Renal cortex interstitium (tissue), 15 donors: ENCODE measurements at places on chromosomes 7 and 10. TPM values are rescaled to one million over a fixed set of nuclear protein-coding genes. Genes with fewer than 3 reads are reported as not detected.
A peak's percentile ranks its signal among the peaks of the same experiment; 100 is the strongest.

The CRPPA gene
- polyA plus RNA-seq, result 4.5 TPM

The BUB3 gene
- polyA plus RNA-seq, result 131 TPM

The ZNF107 gene
- polyA plus RNA-seq, result 10.5 TPM

The ANKRD7 gene
- polyA plus RNA-seq, result 3.7 TPM

The RAMP3 gene
- polyA plus RNA-seq, result 9.5 TPM

The TRPV6 gene
- polyA plus RNA-seq, result 10.4 TPM

The SUV39H2 gene
- 21.4 TPM for polyA plus RNA-seq

The FANK1 gene
- polyA plus RNA-seq, result 11.0 TPM

The SPDYE2B gene
- polyA plus RNA-seq, result 0.84 TPM

The GPR15LG gene
- 0.53 TPM for polyA plus RNA-seq

The ANXA11 gene
- 112 TPM for polyA plus RNA-seq

The LRIT1 gene
- not detected for polyA plus RNA-seq

DNA sequence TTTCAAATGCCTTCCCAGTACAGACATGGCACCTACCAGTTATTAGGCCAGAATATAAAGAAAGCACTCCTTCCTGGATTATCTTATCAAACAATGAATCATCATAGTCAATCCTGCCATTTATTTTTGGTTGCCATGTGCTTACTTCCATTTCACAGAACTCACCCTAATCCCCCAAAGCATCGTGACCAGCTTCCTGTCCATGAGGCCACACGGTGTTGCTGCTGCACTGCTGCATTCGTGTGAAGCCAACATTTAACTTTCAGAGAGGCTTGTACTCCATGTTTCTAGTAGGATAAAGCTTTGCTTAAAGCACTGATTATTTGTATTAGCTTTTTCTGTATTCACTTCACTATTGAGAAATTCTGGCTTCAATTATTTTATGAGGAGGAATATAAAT is 14.4 kb downstream of the COL28A1 start:
- DNase-seq, result no peak

DNA sequence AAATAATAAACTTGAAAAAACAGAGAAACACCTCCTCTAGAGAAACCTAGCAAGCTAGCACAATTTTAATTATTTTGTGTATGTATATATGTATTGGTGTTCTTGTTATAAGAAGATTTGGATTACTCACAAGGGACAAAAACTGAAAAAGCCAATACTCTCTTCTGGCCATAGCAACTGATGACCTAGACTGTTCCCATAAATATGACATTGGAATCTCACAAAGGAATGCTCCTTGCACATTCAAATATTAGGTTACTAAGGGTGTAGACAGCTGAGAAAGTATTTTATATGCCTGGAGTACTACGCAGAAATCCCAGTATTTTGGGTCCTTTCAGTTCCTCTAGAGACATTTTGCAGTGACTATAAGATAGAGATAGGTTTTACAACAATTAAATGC is 279.4 kb downstream of the FZD1 start:
- no peak for DNase-seq

DNA sequence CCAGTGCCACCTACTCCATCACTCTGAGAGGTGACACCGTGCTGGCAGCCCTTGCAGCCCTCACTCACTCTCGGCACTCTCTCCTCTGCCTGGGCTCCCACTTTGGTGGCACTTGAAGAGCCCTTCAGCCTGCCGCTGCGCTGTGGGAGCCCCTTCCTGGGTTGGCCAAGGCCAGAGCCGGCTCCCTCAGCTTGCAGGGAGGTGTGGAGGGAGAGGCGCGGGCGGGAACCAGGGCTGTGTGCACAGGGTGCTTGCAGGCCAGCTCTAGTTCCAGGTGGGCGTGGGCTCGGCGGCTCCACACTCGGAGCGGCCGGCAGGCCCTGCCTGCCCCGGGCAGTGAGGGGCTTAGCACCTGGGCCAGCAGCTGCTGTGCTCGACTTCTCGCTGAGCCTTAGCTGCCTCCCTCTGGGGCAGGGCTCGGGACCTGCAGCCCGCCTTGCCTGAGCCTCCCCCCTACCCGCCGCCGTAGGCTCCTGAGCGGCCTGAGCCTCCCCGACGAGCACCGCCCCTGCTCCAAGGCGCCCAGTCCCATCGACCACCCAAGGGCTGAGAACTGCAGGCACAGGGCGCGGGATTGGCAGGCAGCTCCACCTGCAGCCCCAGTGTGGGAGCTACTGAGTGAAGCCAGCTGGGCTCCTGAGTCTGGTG is 48.7 kb upstream of the SLC35G1 start:
- DNase-seq, result no peak

DNA sequence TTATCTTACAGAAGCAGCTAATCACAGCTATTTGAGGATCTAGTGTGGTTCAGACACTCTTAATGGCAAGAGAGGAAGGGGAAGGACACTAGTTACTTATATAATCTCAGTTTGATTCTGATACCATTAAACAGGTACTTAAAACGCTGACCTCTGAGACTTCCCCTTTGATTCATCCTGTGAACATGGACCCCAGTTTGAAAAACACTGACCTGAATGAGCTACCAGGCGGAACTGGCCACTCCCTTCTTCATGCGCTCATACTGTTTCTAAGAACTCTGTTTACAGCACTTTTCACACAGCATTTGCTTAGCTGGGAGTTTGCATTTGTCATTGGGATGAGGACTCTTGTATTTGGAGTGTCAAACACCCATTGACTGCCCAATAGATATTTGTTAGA is 45.7 kb downstream of the BEND7 start:
- peak; percentile 6 for DNase-seq

DNA sequence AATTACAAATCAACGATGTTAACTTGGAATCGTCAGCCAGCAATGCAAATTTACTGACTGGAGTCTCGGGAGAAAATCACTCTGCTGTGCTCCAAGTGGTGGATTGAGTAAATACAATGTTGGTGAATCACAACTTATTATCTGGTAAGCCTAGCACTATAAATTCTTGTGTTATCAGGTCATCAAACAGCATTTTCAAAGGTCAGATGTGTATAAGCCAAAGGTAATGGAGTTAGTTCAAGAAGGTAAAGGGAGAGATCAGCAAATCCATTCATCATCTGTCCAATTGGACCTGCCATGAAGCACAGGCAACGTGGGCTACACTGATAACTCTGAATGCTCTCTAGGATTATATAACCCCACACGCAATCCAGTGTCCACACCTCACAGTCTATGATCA is 13.9 kb downstream of the CUBN start:
- no peak for DNase-seq

GRCh38 chr7:139981511-139981895 is 81.2 kb downstream of the PARP12 start:
- no peak for DNase-seq

GRCh38 chr10:80516506-80517075 is 21.1 kb upstream of the SH2D4B start:
- DNase-seq, result no peak

GRCh38 chr7:129739427-129739826 is 127.9 kb downstream of the NRF1 start:
- no peak for DNase-seq

GRCh38 chr7:127844707-127845331 is 186.4 kb downstream of the LRRC4 start:
- no peak for DNase-seq

GRCh38 chr7:155219947-155220769 is 77.5 kb upstream of the INSIG1 start:
- no peak for DNase-seq

DNA sequence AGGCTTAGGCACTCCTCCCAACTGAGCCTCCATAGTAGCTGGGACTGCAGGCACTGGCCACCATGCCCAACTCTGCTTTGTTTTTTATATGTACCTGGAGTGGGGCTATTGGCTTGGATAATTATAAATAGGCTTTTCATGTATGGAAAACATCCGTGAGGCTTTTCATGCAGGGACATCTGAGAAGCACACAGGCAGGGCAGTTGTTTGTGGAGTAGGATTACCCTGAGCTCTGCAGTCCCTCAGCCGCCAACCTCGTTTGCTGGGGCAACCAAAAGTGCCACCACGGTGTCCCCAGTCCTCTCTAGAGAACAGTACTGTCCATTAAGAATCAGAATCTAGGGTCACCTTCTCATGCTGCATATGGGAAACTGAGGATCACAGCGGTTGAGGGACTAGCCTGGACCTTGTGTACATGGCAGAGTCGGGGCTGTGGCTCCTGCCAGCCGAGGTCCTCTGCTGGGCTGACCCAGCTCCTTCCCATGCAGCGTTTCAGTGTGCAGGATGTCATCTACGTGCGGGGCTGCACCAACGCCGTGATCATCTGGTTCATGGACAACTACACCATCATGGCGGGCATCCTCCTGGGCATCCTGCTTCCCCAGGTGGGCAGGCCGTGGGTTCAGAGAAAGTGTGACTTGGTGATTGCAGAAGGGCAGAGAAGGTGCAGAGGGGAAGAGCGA is 54.5 kb downstream of the TSPAN15 start:
- no peak for DNase-seq

- DNase-seq, result no peak
These were observed 9.6 kb upstream of the C10orf105 start for GRCh38 chr10:71729161-71729636.

DNA sequence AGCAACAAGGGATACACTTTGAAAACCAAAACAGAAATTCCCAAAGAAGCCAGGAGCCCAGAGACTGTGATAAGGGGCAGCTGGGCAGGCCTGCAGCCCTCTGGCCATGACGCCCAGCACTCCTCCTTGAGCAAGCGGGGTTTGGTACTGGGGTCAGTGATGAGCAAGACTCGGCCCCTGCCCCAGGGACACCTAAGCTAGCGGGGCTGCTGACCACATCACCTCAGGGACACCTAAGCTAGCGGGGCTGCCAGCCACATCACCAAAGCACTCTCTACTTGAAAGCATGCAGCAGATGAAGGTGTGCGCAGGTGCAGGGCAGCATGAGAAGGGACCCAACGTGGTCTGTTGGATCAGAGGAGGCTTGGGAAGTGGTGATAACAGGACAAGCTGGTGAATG is 108.0 kb upstream of the PPP2R2D start:
- DNase-seq, result no peak

DNA sequence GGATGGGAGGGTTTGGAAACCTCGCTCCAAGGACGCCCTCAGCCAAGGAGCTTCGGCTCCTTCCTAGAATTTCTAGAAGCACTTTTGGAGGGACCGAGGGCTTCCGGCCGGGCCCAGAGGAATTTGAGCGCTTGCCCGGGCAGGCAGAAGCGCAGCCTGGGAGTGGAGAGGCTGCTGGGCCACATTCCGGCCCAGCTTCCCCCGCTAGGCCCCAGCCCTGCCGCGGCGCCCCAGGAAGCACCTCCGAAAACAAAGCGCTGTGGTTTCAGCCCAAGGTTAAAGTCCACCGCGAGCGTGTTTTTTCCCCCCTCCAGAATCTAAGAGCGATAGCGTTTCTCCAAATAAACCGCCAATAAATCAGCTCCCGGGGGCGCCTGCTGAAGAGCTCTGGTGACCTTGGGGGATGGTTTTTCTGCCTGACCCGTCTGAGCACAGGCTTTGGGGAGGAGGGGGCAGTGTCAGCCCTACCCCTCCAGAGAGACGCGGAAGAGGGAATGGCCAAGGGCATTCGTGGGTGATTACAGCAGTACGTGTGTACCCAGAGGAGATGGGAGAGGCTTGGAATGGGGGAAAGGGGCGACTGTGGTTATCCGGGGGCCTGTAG is 5.7 kb upstream of the TNRC18 start:
- DNase-seq, result no peak

- DNase-seq, result no peak
These were observed 35.5 kb downstream of the IDE start for GRCh38 chr10:92538231-92538958.

DNA sequence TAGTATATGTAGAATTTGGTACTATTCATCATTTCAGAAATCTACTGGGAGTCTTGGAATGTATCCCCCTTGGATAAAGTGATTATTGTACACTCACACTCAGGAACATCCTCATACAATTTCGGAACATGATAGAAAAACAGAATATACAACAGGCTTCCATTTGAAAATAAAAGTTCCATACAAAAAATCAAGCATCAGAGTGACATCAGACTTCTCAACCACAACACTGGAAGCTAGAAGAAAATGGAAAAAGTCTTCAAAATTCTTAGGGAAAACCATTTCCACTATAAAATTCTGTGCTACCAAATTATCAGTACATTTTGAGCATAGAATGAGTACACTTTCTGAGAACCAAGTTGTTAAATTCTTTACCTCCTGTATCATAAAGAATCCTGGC is 8.8 kb downstream of the LYZL1 start:
- no peak for DNase-seq

GRCh38 chr7:134599371-134599770 is 47.3 kb upstream of the BPGM start:
- DNase-seq, result no peak

DNA sequence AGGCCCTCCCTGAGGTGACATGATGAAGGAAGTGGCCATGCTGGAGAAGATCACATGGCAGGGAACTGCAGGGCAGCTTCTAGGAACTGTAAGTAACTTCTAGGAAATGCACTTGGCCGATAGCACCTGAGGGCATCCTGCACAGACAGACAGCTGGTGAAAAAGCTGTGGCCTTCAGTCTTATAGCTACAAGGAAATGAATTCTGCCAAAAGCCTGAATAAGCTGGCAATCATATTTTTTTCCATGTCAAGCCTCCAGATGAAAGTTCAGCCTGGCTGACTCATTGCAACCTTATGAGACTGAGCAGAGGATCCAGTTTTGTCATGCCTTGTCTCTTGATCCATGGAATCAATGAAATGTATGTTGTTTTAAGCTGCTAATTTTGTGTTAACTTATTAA is 91.1 kb upstream of the CACNA2D1 start:
- DNase-seq, result no peak

- DNase-seq, result no peak
These were observed 232.2 kb upstream of the NPSR1 start for GRCh38 chr7:34425631-34426384.

DNA sequence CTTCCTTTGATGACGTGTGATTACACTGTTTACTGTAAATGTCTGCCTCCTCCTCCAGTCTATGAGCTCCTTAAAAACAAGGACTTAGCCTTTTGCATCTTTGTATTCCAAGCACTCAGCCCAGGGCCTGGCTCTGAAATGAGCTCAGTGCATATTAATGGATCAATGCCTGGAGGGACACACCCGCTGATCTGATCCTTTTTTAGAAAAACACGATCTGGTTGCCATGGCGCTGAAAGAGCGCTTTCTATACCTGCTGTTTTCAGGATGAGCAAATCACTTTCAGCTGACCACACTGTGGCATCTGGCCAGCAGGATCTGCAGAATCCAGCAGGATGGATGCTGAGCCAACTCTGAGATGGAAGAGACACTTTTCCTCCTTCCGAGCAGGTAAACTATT is 37.8 kb upstream of the GARS1 start:
- no peak for DNase-seq

DNA sequence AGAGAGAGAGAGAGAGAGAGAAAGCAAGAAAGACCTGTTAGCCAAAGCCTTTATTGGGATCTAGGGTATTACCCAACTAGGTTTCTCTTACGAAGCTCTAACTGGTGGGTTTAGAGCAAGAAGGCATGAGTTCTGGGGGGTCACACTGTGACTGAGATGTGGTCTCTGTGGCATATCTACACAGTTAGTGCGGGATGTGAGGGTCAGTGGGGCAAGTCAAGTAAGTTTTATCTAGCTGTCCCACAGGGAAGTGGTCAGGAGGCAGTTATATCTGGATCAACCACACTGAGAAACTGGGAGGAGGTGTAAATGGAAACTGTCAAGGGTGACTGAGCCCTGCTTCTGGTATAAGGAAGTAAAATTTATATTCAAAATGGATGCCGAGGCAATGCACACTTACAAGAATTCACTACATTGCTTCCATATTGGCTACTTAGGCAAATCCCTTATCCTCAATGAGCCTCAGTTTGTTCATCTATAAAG is 331.6 kb upstream of the HPS1 start:
- DNase-seq, result no peak
